Stimulated activated naive CD8-positive, alpha-beta T cell treated with anti-CD3 and anti-CD28 coated beads, Interleukin-15, amount 100 ng/mL, for 72 hours (primary cell): ENCODE measurements at places on chromosomes 6 and 20.

GRCh38 chr6:132713352-132714134 is at the start of gene VNN1:
TSS of gene VNN1 (minus strand) at chr6:132714055. CDS start at chr6:132714035, 20 bp downstream.
- no peak for DNase-seq

DNA sequence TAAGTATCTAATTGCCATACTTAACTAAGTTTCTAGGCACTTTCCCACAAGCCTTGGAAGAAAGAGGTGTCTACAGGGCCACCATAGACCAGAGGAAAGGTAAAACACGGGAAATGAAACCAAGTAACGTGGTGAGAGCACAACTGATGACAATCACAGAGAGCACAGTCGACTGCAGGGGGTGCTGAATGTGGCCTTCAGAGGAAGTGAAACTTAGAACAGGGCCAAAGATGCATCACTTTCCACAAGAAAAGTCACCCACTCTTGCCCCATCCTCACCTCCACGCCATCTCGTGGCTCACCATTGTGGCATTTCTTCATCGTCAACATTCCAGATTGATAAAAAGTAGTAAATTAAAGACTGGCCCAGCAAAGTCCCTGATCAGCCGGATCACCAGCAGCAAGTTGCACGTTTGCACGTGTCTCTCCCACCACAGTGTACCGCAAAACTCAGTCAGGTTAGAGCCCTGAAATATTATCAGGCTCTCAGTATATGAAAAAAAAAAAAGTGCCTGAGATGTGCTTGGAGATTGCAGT is 31.4 kb downstream of the HIVEP2 start:
- peak; percentile 86 for DNase-seq

GRCh38 chr6:14269436-14269835 is 151.9 kb downstream of the CD83 start:
- no peak for DNase-seq

DNA sequence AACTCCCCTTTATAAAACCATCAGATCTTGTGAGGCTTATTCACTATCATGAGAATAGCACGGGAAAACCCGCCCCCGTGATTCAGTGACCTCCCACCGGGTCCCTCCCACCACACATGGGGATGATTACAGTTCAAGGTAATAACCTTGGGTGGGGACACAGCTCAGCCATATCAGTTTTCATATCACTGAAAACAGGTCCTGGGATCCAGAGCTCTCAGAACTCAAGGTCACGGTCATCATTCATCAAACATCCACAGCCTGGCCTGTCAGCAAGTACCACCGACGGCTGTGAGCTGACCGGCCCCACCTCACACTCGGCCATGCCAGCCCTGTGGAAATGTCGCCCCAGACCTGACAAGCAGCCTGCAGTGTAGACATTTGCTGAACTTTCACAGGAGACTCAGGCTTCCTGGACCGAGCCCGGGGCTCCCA is 14.1 kb upstream of the FRMD1 start:
- DNase-seq = no peak

- no peak for DNase-seq
These were observed 48.7 kb downstream of the SCGN start for GRCh38 chr6:25700761-25701160.

DNA sequence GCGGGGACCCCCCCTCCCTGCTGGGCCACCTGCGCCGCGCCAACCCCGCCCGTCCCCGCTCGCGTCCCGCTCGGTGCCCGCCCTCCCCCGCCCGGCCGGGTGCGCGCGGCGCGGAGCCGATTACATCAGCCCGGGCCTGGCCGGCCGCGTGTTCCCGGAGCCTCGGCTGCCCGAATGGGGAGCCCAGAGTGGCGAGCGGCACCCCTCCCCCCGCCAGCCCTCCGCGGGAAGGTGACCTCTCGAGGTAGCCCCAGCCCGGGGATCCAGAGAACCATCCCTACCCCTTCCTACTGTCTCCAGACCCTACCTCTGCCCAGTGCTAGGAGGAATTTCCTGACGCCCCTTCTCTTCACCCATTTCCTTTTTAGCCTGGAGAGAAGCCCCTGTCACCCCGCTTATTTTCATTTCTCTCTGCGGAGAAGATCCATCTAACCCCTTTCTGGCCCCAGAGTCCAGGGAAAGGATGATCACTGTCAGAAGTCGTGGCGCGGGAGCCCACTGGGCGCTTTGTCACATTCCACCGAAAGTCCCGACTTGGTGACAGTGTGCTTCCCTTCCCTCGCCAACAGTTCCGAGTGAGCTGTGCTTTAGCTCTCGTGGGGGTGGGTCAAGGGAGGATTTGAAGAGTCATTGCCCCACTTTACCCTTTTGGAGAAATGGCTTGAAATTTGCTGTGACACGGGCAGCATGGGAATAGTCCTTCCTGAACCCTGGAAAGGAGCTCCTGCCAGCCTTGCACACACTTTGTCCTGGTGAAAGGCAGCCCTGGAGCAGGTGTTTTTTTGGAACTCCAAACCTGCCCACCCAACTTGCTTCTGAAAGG is 2.1 kb downstream of the VEGFA start:
- DNase-seq = peak; percentile 83

DNA sequence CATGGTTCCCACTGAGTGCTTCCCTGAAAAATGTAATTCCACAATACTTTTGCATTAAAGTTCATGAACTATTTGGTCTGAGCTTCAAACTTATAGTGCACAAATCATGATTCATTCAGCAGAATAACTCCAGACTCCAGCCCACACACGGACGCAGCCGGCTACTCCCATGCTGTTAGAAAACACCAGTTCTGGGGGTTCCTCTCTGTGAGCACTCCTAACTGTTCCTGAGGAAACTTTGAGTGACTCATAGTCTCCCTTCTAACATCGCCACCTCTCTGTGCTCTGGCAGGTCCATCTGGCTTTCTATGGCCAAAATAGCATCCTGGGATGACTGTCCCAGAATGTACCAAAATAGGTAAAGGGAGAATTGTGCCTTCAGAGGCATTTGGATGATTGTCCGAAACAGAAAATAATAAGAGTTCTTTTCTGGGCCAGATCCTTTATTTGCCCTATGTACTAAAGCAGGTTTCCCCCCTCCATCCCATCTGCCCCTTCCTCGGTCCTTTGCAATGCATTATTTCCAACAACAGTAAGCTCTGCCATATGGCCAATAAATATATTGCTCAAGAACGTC is 32.3 kb upstream of the LY86 start:
- DNase-seq = no peak

DNA sequence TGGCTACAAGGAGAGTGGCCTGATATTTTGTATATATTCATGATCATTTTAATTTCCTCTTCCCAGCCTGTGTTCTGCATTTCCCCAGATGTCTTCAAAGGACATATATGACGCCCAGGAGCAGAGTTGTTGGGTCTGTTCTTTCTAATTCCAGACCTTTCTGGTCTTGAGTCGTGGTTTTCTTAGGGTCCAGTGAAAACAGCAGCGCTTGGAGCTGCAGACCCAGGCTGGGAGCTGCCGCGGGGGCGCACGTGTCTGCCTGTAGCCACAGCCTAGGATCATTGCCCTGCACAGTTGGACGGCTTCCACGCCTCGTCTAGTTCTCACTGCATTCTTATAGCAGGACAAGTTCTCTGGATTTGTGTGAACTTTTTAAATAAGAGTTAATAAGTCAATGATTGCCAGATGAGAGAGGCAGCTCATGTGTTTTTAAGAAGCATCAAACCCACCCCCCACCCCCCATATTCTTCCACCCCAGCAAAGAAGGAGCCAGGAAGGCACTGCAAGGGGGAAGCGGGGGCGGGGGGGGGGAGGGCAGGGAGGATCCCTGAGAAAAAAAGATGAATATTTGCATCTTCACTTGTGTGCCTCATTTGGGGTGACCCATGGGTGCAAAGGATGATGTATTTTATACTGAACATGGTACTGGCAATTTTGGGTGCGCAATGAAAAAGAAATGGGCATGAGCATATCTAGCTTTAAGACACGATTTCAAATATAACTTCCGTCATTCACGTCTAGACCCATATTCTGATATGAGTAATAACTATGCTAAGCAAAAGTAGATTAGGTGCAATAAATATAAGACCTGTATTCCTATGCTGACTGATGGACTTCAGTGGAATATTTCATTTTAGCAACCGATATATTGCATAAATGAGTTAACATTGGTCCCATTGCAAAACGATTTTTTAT is 160.0 kb downstream of the TBXT start:
- no peak for DNase-seq

DNA sequence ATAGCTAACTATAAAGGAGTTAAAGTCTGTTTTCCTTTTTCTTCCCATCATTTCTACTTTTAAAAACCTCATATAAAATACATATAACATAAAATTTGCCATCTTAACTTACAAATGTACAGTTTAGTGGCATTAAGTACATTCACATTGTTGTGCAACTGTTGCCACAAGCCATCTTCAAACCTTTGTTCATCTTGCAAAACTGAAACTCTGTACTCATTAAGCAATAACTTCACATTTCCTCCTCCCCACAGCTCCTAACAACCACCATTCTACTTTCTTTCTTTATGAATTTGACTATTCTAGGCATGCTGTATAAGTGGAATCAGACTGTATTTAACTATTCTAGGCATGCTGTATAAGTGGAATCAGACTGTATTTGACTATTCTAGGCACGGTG is 4.5 kb downstream of the CCDC170 start:
- DNase-seq = no peak

- peak; percentile 44 for DNase-seq
These were observed 1.1 kb downstream of the SOX4 start for GRCh38 chr6:21594416-21595281.

DNA sequence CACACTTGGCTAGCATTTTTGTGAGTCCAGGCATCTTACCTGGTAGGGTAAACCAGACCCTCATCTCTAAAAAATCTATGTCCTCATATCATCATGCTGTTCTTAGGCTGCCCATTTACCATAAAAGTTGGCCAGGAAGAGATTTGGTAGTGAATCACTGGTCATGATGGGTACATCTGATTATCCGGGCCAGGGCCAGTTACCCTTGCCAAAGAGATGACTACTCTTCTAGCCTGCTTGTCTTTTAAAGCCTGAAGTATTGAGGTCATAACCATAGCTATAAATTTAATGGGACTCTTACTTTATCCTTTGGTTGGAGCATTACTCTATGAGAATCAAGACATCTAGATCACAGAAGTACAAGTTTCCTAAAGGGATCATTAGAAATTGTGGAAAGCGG is 276.8 kb downstream of the TENT5A start:
- no peak for DNase-seq

DNA sequence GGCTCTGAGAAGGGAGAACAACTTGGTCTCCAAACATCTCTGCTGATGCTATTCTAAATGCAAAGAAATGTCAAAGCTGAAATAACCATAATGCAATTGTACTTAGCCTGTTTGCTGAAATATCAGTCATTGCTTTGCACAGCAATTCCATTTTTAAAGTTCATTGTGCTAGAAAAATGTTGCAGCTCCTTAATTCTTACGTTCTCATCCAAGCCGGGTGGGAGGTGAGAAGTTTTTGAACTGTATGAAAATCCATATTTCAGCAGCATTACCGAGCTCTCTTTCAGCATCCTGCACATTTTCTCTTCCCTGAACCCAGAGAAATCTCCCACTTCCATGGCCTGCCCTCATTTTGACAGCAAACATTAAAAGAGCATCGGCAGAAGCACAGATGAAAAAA is 630.0 kb downstream of the PTPRT start:
- DNase-seq = no peak

GRCh38 chr6:3323148-3323547 is 64.4 kb downstream of the PSMG4 start:
- no peak for DNase-seq

GRCh38 chr6:36848658-36849441 is 9.6 kb upstream of the CPNE5 start:
- no peak for DNase-seq

DNA sequence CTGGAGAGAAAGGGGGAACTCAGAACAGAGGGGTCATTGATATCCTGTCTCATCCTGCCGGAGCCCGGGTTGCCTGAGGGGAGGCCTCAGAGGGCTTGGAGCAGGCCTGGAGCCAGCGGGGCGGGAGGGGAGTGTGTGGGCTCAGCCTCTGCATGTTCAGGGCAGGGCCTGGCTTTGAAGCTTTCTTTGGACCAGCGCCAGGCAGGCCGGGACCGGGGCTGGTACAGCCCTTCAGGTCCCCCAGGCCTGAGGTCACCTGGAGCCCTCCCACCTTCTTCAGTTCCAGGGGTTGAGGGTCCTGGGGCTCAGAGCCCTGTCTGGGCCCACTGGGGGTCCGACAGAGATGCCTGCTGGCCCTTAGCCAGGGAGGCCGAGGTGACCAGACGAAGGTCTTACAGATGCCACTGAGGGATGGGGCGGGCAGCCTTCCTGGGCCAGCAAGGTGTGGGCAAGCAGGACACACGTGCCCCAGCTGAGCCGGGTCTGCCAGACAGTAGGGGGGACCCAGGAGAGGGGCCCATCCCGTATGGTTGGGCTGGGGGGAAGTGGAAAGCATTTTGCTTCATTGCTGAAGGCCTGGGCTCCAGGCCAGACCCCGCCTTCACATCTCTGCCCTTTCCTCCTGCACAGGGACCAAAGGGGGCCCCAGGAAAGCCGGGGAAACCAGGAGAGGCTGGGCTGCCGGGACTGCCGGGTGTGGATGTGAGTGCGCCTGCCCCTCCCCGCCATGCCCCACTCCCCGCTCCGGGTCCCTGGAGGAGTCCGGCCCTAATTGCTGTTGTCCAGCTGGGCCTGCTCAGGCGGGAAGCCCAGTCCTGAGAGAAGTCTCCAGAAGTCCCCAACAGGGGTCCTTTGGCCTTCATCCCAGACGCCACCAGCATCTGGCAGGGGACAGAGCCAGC is 2.0 kb downstream of the COL9A3 start:
- no peak for DNase-seq

- no peak for DNase-seq
These were observed 198.2 kb downstream of the WDR27 start for GRCh38 chr6:169503422-169504152.

GRCh38 chr6:44400572-44400971 is 13.1 kb downstream of the CDC5L start:
- no peak for DNase-seq

GRCh38 chr6:43170417-43170930 is 595 bp upstream of the SRF start:
- no peak for DNase-seq

- no peak for DNase-seq
These were observed 48.1 kb downstream of the ERMARD start for GRCh38 chr6:169799474-169799926.

GRCh38 chr6:126232671-126233070 is 107.2 kb upstream of the CENPW start:
- no peak for DNase-seq

DNA sequence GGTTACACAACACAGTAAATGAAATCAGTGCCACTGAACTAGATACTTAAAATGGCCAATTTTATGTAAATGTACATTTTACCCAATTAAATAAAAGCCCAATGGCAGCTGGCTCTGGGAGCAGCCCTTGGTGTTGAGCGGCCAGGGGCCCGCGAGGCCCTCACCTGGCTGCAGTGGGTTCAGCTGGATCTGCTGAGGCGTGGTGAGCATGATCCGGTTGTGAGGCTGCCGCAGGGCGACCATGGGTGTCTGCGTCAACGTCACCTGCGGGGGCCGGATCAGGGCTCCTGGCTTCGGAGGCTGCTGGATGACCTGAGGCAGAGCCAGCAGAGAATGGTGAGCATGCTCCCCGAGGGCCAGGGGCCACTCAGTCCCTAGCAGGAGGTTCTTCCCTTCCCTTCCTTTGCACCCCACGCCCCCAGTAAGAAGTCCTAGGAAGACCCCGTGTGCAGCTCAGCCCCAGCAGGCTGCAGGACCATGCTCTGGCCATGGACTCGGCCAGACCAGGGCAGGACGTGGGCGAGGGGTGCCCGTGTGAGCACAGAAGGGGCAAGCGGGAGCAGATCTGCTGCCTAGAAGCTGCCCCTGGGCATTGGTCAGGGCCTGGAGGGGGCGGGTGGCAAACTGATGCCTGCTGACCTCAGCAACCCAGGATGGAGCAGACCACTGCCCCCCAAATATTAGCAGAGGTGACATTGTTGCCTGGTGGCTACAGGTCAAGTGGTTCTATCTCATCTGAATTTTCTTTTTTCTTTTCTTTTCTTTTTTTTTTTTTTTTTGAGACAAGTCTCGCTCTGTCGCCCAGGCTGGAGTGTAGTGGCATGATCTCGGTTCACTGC is 61.9 kb downstream of the TAF4 start:
- DNase-seq = no peak
